ENCODE measurements at places on chromosomes 4 and X.

DNA sequence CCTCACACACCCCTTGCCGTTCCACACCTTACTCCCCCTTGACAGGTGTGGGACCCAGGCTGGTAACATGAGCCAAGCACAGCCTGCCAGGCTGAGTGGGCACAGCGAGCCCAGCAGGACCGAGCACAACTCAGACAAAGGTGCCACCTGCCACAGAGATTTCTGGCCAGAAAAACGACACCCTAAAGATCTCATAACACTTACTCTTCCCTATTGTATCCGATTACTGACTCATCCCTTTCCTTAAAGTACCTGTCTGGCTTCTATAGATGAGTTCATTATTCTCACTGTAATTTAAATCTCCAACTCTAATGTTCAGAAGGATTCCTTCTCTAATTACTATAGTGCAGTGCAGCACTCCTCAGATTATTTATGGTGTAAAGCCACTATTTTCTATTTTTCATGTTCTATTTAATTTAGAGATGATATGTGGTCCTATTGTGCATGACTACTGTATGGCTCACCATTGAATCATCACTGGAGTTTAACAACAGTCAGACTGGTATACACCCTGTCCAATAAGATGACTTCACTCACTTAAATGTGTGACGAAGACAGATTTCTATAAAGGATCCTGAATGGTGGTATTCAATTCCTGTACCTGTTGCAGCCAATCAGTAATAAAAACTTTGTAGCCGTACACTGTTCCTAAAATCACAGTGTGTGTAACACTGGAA lies 7.6 kb upstream of the SYTL5 start:
- no peak for DNase-seq

- DNase-seq, result no peak
These were observed 233.6 kb upstream of the DIPK2B start for GRCh38 chrX:45434231-45434630.

- no peak for DNase-seq
These were observed 77.5 kb upstream of the SMARCA5 start for GRCh38 chr4:143435955-143436354.

- DNase-seq, result no peak
These were observed 813.0 kb upstream of the POU3F4 start for GRCh38 chrX:82695066-82695465.

GRCh38 chr4:76582074-76582816 lies 147.2 kb downstream of the SHROOM3 start:
- no peak for DNase-seq

GRCh38 chr4:138460477-138461414 lies 218.6 kb upstream of the SLC7A11 start:
- DNase-seq, result no peak

DNA sequence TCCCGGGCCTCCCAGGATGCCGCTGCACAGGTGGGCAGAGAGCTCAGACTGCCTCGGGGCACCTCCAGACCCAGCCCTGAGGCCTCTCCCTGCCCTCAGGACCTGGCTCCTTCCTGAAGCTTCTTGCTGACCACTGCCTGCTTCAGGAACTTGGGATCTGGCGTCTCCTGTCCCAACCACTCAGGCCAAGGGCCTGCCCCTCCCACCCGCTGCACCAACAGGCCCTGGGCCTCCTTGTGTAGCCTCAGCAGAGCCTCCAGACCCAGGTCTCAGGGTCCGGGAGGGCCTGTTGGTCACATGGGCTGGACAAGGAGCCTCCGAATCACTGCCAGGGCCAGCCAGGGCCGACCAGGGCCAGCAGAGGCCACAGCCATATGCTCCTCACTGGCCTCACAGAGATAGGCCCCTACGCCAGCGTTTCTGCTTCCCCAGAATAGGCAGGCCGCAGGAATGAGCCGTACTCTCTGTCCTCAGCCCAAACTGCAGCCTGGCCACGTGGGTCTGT lies 2.8 kb downstream of the MXD4 start:
- DNase-seq, result no peak

DNA sequence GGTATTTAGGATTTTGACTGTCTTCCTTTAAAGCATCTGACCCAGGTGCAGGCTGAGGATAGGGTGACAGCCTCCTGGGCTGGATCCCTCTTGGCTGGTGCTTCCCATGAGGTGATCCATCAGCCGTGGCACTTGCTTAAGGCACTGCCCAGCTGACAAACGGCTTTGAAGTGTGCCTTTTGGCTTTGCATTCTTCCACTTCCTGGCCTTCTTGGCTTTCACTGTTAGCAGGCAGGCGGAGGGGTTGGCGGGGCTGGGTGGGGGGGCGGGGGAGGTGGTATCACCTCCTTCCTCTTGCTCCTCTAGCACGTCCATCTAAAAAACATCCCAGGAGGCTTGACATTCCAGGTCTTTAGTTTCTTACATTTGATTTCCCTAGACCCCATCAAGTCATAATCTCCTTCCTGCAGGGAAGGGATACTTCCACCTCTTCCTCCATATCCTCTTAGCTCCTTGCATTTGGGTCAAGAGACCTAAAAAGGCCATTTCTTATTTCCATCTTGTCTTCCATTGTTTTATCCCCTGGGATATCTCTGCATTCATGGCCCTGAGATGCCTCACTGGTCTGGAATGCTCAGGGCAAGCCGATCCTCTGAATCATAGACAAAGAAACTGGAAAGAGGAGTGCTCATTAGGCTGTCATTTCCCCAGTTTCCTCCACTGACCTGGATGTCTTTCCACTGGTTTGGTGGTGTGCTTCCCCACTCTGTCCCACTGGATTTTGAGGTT lies 11.3 kb upstream of the APLN start:
- DNase-seq, result no peak

DNA sequence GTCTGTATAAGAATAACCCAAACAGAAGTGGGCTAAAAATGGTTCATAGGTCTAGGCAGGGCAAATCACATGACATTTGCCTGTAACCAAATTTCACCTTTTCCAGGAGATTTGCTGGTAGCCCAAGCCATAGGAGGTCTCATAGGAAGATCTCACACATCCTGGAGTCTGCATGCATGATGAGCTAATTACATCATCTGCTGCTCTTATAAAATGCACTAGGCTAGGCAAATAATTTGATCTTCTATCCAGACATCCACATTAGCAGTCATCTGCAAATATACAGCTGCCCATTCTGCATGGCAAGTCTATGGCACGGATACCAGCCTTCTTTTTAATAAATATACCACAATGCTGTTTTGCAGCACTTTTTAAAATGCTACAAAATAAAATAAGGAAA lies 87.2 kb downstream of the MAPK10 start:
- no peak for DNase-seq

DNA sequence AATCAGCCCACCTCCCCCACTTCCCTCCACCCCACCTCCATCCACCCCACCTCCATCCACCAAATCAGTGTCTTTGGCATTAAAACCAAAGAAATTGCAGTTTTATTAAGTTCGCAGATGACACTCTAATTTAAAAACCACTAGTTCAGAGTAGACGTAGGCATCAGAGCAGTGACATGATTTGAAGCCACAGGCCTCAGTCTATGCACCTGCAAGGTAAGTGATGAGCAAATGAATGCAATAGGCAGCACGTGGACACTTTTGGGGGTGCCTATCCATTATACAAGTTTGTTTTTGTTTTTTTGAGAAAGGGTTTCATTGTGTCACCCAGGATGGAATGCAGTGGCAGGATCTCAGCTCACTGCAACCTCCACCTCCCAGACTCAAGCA lies 88.0 kb upstream of the TRIM2 start:
- DNase-seq, result no peak

- DNase-seq, result no peak
These were observed 210.6 kb upstream of the WDFY3 start for GRCh38 chr4:85177092-85177491.

DNA sequence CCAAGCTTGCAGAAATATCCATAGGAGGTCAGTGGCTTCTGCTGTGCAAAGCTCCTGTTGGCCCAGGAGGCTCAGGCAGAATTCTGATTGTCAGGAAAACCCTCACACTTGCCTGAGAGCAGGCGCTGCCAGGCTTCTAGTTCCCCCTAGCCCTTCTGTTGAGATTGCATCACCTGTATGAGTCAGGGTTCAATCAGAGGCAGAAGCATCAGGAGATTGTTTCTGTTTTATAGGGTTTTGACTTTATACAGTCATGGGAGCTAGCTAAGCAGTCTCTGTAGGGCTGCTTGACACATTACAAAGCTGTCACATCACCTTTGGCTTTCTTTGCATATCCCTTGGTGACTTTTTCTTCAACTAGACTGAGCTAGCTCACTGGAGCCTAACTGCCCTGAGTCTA lies 27.8 kb downstream of the DIPK2B start:
- DNase-seq, result no peak

DNA sequence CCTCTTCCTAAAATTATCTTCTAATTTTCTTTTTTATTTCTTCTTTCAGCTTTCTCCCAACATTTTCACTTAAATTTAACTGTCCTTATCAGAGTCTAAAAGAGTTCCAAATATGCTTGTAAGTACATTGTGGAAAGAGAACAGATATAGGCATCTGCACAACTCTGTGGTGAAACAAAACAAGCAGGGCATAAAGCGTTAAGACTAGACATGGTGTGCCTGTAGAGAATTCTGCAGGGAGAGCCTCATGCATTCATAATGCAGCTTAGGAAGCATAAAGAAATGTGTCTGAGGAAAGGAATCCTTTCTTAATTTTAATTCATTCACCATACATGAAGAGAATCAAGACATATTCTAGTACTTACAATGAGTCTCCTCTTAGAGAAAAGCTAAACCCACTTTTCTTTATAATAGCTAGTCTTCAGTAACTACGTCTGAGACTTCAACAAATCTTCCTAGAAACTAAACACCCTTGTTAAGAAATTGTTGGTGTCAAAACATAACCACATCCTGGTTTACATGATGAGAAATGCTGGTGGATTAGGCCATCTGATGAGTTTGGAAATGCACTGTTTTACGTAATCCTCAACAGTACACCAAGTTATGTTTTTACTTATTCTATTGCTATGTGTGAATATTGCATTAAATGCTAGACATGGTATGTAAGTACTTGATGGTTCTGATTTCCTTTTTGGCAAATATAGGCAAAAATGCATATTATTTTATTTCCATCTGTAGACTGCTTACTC lies 307.8 kb upstream of the GIMD1 start:
- DNase-seq, result no peak

DNA sequence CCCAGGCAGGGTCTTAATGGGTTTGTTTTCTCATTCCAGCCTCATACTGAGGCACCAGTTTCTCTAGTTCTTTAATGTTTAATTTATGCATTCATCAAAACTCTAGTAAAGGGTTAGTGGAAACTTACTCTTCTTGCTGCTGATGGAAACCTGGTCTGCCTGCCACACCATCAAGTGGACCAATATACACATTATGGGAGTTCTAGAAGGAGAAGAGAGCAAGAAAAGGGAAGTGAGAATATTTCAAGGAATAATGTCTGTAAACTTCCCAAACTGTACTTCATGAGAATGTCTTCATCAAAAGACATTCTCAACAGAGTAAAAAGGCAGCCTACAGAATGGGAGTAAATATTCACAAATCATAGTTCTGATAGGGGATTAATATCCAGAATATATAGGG lies 20.9 kb upstream of the DHX15 start:
- no peak for DNase-seq

GRCh38 chr4:130322439-130322838 lies 1226.5 kb downstream of the C4orf33 start:
- no peak for DNase-seq

- no peak for DNase-seq
These were observed 28.7 kb downstream of the RBPJ start for GRCh38 chr4:26349496-26349895.

DNA sequence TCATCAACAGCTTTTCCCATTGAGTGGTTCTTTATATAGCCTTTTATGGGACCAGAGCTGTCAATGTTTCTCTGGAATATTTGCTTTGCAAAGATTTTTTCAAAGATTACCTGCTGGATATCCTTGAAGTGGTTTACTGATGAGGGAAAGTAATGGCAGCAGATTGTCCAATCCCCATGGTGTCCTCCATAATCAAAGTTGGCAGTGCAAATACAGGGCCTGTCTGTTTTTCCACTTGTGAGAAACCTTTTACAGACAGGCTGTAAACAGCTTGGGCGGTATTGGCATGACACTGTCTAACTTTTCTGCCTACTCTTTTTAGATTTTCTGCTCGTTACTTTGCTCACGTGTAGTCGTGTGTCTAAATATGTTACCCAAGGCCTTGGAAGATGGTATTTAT lies 641.9 kb upstream of the NR3C2 start:
- no peak for DNase-seq

- DNase-seq, result no peak
These were observed 6.0 kb downstream of the FRG2 start for GRCh38 chr4:190020790-190021717.

DNA sequence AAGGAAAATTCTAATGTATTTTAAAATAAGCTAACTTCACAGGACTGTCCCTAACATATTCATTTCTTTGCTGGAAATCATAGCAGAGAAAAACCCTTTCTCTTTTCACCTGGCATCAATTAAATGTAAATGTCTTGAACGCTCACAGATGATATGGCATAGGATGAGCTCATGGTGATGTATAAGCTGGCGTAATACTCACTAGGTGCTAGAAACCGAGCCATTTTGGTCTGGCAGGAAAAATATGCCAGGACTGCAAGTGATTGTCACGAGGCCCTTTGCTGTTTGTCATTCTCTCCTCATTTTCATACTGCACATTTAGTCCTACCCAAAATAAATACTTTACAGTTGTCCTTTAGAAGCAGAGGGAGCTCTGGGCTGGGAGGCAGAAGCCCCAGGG lies 222.7 kb upstream of the LNX1 start:
- DNase-seq, result no peak

DNA sequence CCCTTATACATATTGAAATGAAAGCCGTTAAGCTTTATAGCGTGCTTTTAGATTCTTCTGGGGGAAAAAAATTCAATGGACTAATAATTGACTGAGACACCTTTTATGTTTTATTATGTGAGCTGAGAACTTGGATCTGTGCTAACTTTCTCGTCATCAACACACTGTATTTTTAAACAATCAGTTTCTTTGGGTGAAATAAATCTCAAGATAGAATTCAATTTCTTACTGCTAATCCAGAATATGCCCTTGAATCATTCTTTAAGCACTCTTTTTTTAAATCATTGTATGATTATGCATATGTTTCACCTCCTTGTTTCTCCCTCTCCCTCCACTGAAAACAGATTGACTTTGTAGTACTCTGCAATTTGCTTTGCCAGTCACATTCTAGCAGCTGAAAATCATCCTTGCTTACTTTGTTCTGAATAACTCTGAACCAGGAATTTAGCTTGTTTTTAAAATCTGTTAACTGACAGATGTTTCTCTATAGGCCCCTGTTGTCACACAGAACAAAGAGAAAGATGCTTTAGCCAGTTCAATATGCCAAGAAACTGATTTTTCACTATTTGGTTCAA lies 81.5 kb downstream of the SLIT2 start:
- no peak for DNase-seq

GRCh38 chrX:98203800-98204199 lies 1320.1 kb downstream of the RPA4 start:
- no peak for DNase-seq

Data from stimulated activated CD4-positive, alpha-beta T cell treated with anti-CD3 and anti-CD28 coated beads, Interleukin-1b, Interleukin-23, amount 100 ng/mL, for 1 hour (primary cell).